ENCODE measurements at places on chromosomes 6 and 20.

DNA sequence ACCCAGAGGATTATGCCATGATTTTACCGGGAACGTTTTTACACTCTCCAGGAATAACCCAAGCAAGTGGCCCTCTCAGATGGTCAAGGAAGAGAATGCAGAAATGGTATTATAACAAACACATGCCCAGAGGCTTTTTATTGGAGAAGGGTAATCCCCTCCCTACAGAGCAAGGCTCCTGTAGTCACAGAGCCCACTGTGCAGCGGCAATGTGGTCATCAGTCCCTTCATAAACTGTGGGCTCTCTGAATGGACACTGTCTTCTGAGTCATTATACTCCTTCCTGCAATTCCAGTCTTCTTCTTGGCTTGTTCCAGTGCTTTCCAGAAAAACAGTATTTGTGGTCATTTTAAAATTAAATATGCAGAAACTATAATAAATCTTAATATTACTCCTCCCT, 74.7 kb downstream of the LAMA4 start:
- no peak for DNase-seq

DNA sequence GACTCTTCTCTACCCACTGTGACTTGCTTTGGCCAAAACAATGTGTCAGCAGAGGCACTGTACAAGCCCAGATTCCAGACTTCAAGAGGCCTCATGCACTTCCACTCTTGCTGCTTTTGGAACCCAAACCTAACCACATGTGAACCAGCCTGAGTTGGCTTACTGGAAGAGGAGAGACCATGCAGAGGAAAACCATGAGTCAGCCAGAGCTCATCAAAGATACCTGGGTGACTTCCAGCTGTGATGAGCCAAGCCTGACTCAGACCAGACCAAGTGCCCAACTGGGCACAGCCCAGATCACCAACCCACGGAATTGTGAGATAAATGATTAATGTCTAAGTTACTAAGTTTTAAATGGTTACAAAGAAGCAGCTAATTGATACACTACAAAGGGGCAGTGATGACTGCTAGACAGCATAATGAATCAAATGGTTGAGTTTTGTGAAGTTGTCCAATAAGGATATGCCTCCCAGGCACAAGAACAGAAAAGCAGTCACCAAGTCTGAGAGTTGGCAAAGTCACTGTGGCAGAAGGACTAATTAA, 16.2 kb upstream of the BEND6 start:
- DNase-seq, result no peak

DNA sequence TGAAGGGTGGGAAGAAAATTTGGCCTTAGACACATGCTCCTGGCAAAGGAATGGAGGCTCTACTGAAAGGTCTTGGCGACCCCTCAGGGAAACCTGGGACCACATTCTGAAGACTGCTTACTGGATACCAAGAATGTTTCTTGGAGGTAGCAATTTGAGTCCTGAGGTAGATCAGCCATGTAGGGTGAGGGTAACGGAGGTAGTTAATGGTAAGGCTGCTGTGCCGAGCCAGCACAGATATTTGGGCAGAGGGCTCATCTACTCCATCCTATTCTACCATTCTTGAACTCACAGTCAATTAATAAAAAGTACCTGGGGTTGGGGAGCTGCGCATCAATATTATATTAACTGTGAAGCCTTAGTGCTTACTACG, 401 bp upstream of the PHF3 start:
- DNase-seq, result no peak

DNA sequence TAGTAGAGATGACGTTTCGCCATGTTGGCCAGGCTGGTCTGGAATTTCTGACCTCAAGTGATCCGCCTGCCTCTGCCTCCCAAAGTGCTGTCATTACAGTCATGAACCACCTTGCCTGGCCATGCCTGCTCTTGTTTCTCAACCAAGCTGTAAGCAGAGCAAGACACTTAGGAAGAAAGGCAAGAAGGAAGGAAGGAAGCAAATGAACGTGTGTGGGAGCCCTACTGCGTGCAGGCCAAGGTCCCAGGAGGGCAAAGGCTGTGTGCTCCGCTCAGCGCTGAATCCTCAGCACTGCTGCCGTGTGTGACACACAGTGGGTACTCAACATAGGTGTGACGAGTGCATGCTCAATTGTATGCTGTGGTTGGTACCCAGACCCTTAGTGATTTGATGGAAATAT, 47.4 kb downstream of the SULF2 start:
- no peak for DNase-seq

- DNase-seq, result no peak
Measured at GRCh38 chr6:89082486-89082891, 1.9 kb downstream of the PNRC1 start.

DNA sequence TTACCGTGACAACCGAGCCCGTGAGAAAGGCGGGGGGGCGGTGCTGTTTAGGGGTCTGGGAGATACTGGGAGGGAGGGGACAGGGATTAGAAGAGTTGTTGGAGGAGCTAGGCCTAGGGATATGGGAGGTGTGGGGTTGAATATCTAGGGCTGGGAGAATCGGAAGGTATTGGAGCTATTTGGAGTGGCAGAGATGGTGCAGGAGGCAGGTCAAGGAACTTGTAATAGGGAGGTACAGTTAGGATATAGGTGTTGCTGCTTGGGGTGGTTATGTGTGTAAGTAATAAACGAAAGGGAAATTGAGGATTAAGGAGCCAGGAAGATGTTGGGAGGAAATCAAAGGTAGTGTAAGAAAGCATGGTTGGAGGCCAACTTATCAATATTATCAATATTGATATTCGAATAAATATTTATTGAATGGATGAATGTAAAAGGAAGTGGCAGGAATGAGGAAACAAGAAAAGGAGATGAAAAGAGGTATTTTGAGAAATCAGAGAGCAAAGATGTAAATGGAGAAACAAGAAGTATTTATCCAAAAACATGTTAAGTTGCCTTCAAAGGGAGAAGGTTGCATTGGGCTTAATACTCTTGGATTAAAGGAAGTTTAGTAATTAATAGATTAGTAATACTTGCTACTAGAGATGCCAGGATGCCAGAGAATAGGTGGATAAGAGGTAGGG, 602 bp downstream of the PPP1R11 start:
- no peak for DNase-seq

GRCh38 chr6:157322792-157323254, 496 bp downstream of the TMEM242 start:
- peak; percentile 60 for DNase-seq

Data from T-helper 17 cell (primary cell).